ENCODE measurements at places on chromosomes 1 and 21. TPM values are rescaled to one million over a fixed set of nuclear protein-coding genes. Genes with fewer than 3 reads are reported as not detected.

PLA2G2A gene
- not detected for total RNA-seq

VANGL2 gene
- not detected for total RNA-seq

IL20 gene
- not detected for total RNA-seq

TMEM125 gene
- total RNA-seq: not detected

KRTAP21-2 gene
- total RNA-seq: not detected

MAP10 gene
- total RNA-seq: 1.9 TPM

ATP6V1G3 gene
- not detected for total RNA-seq

SAMSN1 gene
- not detected for total RNA-seq

RAB42 gene
- total RNA-seq: 14.1 TPM
